ENCODE measurements at places on chromosomes 6 and 20.

DNA sequence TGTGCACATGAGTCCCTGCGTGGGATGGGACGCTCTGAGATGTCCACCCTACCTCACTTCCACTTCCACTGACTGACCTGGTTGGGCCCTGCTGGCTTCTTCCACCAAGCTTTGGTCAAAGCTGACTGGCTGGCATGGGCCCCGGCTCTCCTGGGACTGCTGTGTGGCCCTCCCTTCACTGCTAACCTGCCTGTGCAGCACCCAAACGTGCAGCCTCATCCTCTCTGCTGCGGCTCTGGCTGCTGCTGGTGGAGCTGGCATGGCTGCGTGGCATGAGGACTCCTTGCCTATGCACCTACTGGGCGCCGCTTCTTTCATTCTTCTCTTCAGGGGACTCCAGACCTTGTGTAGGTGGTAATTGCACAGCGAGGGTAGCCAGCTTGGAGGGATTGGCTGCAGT lies 18.7 kb upstream of the IP6K3 start:
- no peak for DNase-seq

DNA sequence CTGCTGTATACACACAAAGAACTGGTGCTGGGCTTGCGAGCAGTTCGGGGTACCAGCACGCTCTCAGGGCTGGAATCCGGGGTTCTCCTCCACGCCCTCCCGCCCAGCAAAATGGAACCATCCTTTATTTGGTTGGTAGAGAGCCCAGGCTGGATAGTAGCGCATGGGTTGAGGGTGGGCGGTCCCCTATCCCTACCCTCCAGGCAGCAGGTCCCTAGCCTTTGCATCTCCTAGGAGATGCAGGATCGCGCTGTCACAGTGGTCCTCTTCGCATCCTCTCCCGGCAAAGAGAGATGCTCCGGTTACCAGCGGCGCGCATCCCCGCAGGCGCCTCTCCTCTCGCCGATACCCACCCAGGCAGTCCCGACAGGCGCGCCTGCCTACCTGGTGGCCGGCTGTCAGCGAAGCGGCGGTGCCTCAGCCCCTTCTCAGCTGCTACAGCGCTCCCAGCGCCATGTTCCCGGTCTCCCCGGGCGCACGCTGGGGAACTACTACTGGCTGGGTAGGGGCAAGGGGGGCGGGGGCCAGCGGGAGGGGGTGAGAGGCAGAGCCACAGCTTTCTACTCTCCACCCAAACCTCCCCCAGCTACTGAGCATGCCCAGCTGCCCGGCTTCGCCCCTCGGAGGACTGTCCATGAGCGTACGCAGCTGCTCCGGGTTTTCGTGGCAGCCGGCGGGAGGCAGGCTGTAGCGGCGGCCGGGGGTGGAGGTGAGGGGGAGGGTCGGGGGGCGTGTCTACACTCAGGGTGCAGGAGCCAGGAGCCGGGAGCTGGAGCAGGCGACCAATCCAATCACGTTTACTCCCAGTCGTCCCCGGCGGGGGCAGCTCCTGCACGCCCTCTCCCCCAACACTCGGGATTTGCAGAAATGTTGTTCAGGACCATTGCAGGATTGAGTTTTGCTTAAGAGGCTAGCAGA lies at the start of gene PAK5:
Gene PAK5, minus strand, starts transcription at position 699 of the 918 bp plus-strand sequence. CDS start 194,748 bp downstream, outside the sequence.
- DNase-seq = peak; percentile 37

DNA sequence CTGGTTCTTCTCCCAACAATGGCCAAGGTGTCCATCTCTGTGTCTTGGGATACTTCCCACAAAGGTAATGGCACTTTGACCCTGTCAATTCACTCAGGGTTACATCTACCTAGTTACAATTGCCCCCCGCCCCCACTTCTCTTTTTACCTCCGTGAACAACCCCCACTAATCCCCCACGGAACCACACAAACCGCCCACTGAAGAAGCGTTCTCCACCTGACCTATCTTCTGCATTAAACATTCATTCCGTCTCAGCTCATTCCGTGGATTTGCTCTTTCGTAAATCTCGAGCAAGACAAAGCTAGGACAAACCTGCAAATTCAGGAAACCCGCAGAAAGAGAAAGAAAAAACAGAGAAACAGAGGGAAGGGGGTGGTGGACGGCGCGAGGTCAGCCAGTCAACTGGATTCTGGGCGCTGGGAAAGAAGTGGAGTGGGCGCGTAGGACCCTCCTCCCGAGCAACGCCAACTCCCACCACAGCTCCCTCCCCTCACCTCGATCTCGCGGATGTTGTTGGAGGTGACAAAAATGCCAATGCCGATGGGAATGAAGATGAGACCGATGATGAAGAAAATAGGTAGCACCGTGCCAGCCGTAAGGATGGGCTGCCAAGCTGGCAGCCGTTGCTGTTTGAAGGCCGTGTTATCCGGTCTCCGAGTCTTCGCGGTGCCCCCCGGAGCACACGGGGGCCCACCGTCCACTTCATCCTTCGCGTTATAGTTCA lies 523 bp downstream of the TMEM30A start:
- no peak for DNase-seq

DNA sequence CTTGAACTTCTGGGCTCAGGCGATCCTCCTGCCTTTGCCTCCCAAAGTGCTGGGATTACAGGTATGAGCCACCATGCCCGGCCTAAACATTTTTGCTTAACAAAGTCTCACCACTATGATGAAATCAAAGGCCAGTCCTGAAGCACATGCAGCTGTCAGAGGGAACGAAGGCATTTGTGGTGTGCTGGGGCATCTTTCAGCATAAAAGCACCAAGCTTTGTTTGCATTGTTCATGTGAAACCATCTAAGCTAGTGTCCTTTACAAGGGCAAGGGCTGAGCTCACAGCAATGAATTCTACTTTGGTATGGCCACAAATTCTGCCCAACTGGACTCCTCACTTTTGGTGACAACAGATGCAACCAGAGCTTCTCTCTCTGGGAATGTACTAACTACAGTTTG lies 66.8 kb downstream of the ZFP64 start:
- no peak for DNase-seq

GRCh38 chr20:54860716-54861115 lies 385.3 kb downstream of the DOK5 start:
- no peak for DNase-seq

DNA sequence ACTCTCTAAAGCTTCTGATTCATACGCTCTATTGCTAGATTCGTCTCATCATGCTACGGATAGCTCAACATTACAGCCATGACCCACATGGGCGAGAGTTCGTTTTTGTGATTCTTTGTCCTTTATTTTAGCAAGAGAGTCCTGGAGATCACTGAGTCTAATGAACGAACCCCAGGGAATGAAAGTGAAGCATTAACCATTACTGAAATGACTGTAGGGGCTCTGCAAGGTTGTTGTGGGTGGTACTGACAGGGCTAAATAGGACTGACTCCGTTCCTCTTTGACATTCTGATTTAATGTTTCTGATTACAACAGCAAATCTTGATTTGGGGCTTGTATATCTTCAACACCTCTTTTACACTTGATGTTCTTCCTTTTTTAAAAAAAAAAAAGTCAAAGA lies 13.7 kb upstream of the RTF2 start:
- DNase-seq = no peak

- peak; percentile 64 for DNase-seq
These were observed 10.3 kb upstream of the TULP1 start for GRCh38 chr6:35522660-35523658.

DNA sequence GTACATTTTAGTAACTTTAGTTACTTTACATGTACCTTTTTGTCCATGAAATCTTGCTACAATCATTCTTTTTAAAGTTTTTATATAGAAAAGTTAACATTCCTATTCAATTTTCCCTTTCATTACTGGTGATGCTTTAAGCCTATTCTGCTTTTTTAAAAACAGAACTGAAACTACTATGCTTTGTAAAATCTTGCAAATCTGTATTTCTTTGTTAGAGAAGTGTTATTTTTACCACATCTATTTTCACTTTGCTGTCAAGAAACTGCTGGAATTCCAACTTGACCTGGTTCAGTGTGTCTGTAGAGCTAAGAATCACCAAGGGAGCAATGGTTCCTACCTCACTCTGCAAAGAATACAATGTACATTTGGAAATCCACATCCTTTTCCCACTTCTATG lies 21.8 kb upstream of the SAMD5 start:
- DNase-seq = no peak

DNA sequence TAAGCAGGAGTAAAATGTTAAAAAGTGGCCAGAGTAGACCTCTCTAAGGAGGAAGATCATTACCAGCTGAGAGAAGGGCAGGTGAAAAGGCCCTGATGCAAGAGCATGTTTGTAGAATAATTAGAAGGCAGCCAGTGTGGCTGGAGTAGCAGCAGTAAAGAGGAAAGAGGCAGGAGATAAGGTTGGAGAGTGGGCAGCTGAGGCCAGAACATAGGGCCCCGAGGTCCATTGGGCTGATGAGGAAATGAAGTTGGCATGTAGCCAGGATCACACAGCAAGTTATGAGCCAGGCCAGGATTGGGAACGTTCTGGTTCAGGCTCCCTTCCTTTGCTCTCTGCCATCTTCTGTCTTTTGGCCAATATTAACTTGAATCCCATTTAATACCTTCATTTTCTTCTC lies 51.6 kb downstream of the RALY start:
- no peak for DNase-seq

- no peak for DNase-seq
These were observed 54.8 kb downstream of the RNF182 start for GRCh38 chr6:13979284-13980171.

GRCh38 chr6:110534731-110535492 lies 58.5 kb upstream of the SLC22A16 start:
- DNase-seq = peak; percentile 83
